Fibroblast of villous mesenchyme (primary cell): ENCODE measurements at places on chromosomes 6 and 20. TPM values are rescaled to one million over a fixed set of nuclear protein-coding genes. Genes with fewer than 3 reads are reported as not detected.

KCNQ2 gene
- total RNA-seq: not detected in 2 replicates

NHSL1 gene
- total RNA-seq: 4.7 and 9.7 TPM in 2 replicates

SSTR4 gene
- total RNA-seq: not detected in 2 replicates

DNA sequence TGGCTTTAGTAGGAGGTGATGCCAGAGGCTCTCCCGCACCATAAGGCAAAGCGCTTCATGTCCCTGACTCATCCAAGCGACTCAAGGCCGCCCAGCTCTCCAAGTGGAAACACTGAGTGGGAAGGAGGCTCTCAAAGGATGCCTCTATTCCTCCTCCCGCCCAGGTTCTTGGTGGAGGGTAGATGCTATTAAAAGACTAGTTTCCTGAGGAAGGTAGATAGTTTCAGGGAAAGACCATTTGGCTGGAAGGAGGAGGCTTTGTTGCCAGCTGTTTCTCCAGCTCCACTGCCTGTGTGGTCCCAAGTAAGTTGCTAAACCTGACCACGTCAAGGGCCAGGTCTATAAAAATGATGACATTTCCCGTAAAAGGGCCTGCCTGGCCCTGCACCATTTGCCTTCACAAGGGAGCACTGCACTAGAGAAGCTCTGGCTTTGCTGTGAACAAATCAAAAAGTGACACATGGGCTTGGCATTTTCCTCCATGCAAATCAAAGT is 48.2 kb downstream of the GMDS start:
- peak; percentile 46 for DNase-seq

DNA sequence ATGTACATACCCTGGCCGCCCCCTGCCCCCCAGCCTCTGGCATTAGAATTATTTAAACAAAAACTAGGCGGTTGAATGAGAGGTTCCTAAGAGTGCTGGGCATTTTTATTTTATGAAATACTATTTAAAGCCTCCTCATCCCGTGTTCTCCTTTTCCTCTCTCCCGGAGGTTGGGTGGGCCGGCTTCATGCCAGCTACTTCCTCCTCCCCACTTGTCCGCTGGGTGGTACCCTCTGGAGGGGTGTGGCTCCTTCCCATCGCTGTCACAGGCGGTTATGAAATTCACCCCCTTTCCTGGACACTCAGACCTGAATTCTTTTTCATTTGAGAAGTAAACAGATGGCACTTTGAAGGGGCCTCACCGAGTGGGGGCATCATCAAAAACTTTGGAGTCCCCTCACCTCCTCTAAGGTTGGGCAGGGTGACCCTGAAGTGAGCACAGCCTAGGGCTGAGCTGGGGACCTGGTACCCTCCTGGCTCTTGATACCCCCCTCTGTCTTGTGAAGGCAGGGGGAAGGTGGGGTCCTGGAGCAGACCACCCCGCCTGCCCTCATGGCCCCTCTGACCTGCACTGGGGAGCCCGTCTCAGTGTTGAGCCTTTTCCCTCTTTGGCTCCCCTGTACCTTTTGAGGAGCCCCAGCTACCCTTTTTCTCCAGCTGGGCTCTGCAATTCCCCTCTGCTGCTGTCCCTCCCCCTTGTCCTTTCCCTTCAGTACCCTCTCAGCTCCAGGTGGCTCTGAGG is 7.6 kb downstream of the CDKN1A start:
- DNase-seq: no peak

- no peak for DNase-seq
These were observed 359.2 kb downstream of the RIMS1 start for GRCh38 chr6:72245565-72245964.
